ENCODE measurements at places on chromosomes 16 and 17.

DNA sequence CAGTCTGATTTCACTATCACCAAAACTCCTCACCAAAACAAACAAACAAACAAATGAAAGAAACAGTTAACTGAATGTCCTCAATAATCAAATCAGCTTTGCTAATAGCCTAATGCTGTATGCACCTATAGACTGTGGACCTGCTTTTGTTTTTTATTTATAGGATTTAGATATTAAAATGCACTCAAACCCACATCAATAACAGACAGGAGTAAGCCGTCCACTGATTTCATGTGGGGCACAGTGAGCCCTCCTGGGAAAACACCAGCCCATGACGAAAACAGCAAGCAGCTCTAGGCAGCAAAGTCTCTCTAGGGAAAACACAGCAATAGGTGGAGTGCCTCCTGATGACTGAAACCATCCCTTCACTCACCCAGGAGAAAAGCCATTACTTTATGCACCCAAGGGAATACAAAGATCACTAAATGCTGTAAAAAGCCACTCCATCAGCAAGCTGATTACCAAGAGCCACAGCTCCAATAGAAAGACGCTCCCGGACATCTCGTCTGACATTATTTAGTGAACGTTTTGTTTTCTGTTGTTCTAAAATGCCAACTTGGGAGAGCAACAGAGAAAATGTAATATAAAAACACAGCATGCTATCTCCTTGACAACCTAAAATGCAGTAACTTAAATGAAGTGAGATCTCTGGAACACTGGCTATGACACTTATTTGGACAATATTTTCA, 47.8 kb downstream of the ANKFY1 start:
- no peak for DNase-seq

GRCh38 chr17:40598619-40599467, 33.6 kb upstream of the CCR7 start:
- no peak for DNase-seq

- DNase-seq = peak; percentile 65
Observed at GRCh38 chr17:36602924-36603384, 1.6 kb downstream of the MRM1 start.

GRCh38 chr17:2876467-2876866, 80.2 kb downstream of the RAP1GAP2 start:
- DNase-seq = no peak

DNA sequence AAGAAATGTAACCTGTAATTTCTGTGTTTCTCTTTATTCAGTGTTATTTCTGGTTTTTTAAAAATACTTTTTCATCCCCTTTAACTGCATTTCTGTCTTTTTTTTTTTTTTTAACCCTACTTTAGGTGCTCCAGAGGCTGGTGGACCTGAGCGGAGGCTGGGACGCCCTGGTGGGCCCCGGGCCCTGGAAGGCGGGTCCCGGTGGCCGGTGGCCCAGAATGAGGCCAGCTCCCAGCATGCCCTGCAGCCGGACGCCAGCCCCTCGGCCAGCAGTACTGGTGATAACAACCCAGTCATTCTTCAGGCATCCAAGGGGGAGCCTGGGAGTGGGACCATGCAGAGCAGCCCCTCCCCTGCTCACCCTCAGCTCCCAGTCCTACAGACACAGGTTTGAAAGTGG, 1.5 kb downstream of the SRCAP start:
- DNase-seq = no peak

DNA sequence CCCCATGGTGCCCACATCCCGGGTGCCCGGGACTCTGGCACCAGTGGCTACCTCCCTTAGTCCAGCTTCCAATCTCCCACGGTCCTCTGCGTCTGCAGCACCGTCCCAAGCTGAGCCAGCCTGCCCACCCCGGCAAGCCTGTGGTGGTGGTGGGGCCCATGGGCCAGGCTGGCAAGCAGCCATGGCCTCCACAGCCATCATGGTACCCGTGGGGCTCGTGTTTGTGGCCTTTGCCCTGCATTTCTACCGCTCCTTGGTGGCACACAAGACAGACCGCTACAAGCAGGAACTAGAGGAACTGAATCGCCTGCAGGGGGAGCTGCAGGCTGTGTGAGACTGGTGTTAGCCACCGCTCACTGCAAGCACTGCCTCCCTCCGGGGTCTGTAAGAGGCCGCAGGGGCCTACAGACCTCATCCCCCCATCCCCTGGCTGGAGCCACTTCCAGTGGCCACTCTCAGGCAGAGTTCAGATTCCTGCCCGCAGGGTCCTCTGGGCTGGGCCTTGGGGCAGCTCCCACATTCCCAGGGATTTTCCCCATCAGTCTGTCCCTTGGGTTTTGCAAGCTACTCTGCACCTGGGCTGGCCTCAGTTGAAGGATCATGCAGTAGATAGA, 3.9 kb upstream of the SETD1A start:
- no peak for DNase-seq

DNA sequence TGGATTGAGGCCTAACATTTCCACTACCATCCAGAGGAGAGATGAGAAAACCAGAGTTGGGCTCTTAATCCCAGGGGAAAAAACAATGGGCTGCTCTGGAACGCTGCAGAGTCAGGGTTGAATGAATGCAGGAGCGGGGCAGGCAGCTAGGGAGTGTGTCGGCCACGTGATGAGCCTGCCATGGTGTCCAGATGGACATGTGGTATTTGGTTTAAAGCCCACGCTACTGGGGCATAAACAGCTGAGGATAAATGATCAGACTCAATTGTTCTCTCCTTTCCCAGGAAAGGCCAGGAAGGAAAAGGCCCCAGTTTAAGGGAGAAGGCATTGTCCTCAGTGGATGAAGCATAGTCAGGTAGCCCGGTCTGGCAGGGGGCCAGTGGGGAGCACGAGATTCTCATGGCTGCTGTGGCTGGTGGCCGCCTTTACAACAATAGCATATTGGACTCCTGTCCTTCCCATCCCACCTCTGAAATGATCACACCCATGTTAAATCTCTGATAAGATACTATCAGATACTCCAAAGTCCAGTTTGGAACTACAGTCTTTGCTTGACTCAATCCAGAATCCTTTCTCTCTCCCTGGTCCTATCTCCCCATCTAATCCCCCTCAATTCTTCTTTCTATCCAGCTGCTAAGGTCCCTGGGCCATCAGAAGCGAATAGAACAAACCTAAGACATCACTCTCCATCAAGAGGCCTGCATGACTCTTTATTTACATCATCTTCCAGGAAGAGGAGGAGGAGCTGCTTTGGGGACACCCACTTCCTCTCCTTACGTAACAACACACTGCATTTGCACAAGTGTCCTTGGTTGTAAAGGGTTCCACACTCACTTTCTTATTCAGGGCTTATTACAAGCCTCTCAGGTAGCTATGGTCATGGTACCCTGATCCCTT, 20.4 kb downstream of the CA4 start:
- no peak for DNase-seq

GRCh38 chr17:51188271-51188833, 22.1 kb downstream of the NME2 start:
- no peak for DNase-seq

Measured in left forelimb (tissue), 1 donor.